AG04449 (cell line): ENCODE measurements at places on chromosomes 2 and 18.

DNA sequence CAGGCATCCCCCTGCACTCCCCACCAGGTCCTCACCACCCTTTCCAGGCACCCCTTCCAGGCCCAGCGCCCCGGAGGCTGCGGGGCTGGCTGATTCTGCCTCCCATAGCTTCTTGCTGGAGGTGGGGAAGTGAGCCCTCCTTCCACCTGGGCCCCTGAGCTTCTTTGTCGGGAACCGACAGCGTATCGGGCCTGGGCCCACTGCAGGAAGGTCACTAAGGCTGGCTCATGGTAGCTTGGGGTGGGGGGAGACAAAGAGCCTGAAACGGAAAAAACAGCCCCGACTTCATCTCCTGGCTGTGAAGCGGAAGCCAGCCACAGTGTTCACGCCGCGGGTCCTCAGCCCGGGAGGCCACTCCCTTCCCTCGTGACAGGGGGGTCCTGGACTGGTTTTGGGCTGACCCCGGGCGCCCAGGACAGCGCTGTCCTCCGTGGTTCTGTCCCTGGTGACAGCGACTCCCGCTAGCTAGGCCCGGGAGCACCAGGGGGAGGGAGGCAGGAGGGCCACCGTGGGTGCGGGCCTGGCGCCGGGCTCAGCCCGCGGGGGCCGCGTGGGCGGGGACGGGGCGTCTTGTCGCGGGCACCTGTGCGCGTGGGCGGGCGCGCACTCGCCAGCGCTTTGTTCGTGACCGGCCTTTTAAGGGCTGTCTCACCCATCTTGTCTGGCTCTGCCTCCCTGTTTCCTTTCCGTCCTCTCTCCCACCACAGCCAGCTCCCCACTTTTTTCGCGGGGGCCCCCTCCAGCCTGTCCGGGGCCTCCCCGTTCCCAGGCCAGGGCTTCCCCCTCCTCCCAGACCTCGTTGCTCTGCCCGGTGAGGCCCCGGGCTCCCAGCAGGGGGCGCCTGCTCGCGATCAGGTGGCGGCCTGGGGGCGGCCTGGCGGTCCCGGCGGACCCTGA lies 64.9 kb downstream of the DNMT3A start:
- no peak for DNase-seq

- no peak for DNase-seq
Observed at GRCh38 chr2:234083572-234084348, 33.3 kb downstream of the SPP2 start.

- DNase-seq = no peak
Observed at GRCh38 chr2:233256048-233256447, 4.6 kb downstream of the ATG16L1 start.

DNA sequence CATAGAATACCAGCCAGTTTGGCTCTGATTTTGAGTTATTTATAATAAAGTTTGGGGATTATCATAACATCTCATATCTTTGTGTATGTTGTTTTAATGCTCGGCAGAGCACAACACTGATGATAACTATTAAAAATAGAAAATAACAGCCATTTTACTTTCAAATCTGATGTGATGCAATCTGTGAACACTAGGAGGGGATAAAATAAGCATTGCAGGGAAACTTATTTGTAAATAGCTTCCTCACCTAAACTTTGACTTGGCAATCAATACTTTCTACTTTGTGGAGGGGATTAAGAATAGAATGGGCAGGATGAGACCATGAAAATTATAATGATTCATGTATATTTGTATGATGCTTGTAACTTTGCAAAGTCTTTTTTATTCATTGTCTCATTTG lies 54.4 kb downstream of the USP14 start:
- no peak for DNase-seq

- no peak for DNase-seq
Observed at GRCh38 chr18:56076723-56077122, 488.7 kb upstream of the TCF4 start.

DNA sequence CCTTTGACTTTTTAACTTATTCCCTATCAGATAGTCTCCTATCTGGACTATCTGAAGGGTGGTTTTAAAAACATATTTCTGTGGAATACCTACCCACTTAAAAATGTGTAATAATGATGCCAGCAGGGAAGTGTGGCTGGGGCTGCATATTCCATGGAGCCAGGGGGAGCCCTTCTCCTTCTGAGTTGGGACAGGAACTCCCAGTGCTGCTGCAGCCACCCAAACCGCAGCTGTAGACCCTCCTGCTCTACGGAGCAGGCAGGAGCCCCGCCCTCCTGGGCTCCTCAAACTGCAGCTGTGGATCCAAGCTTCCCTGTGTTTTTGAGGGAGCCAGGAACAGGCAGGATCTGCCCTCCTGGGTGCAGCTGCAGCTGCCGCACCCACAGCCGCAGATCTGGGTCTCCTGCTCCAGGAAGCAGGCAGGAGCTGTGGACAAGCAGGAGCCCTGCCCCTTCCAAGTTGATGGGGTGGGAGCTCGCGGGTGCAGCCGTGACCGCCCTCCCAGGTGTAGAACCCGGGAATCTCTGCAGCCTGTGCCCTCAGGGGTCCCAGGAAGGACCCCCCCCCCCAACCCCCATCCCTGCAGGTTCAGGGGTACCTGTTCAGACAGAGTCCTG lies 57.8 kb downstream of the PDK1 start:
- DNase-seq = no peak

- no peak for DNase-seq
Observed at GRCh38 chr18:12007063-12007462, 25.8 kb downstream of the IMPA2 start.

DNA sequence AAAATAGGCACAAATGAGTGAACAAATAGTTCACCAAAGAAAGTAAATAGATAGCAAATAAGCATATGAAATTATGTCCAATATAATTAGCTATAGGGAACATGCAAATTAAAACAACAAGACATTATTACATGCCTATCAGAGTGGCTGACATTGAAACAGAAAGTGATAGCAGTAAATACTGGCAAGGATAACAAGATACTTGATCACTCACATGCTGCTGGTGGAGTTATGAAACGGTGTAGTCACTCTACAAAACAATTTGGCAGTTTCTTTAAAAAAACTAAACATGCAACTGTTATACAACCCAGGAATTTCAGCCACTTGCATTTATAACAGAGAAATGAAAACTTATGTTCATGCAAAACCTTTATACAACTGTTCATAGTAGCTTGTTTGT lies 439.2 kb upstream of the ACVR2A start:
- no peak for DNase-seq

- no peak for DNase-seq
Observed at GRCh38 chr2:110865188-110865587, 132.8 kb downstream of the ACOXL start.

- peak; percentile 46 for DNase-seq
Observed at GRCh38 chr2:238596571-238597551, 170.1 kb downstream of the ASB1 start.

DNA sequence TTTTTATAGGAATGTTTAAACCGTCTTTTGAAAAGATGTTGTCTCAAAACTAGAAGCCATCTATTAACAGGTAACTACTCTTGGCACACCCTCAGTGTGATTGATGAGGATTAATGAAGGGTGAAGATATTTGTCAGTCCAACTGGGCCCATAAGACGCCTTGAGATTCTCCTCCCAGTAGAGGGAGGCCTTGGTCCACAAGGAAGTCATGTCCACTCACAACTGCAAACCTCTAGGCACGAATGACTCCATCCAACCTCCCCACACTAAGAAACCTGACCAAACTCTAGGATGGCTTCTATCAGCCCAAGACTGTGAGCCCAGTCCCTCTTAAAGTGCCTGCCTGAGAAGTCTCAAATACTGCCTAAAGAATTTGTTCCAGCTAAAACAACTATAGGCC lies 19.2 kb upstream of the GRP start:
- no peak for DNase-seq
